Immature natural killer cell (primary cell): ENCODE measurements at places on chromosomes 13 and 19. TPM values are rescaled to one million over a fixed set of nuclear protein-coding genes. Genes with fewer than 3 reads are reported as not detected.

Gene VSTM2B
- 0.41 TPM for polyA plus RNA-seq

Gene CGB3
- polyA plus RNA-seq: not detected

Gene DCT
- not detected for polyA plus RNA-seq

Gene CEBPA
- polyA plus RNA-seq: 3.9 TPM

Gene ZNF442
- polyA plus RNA-seq: 2.4 TPM

Gene TNNT1
- polyA plus RNA-seq: not detected

Gene CTXN1
- polyA plus RNA-seq: not detected

Gene IGFL1
- polyA plus RNA-seq: not detected

Gene DACH1
- polyA plus RNA-seq: 0.32 TPM

Gene KCNC3
- not detected for polyA plus RNA-seq

Gene GDF15
- polyA plus RNA-seq: not detected

Gene HIPK4
- polyA plus RNA-seq: not detected

Gene PNMA8B
- not detected for polyA plus RNA-seq

Gene CACNG8
- polyA plus RNA-seq: not detected

Gene OVOL3
- polyA plus RNA-seq: not detected

Gene ZNF776
- polyA plus RNA-seq: 5.9 TPM

Gene ATP12A
- polyA plus RNA-seq: not detected

Gene GPR12
- polyA plus RNA-seq: 0.11 TPM

Gene FCAR
- polyA plus RNA-seq: not detected

Gene CEACAM16
- not detected for polyA plus RNA-seq

Gene SPTBN4
- polyA plus RNA-seq: not detected

Gene FTL
- polyA plus RNA-seq: 4,403 TPM

Gene PLIN5
- not detected for polyA plus RNA-seq

Gene ZNF665
- 7.6 TPM for polyA plus RNA-seq

Gene OBI1
- polyA plus RNA-seq: 12.3 TPM

Gene RNASEH2B
- 70.5 TPM for polyA plus RNA-seq

Gene HAUS8
- polyA plus RNA-seq: 9.8 TPM

Gene FRY
- polyA plus RNA-seq: 1.4 TPM

Gene PCDH9
- not detected for polyA plus RNA-seq

Gene PRODH2
- polyA plus RNA-seq: not detected

Gene CD209
- polyA plus RNA-seq: not detected

Gene ZNF417
- not detected for polyA plus RNA-seq

Gene GGN
- not detected for polyA plus RNA-seq

Gene EXOC3L2
- not detected for polyA plus RNA-seq

Gene PSG2
- polyA plus RNA-seq: not detected

Gene SPACA4
- not detected for polyA plus RNA-seq

Gene CFAP97D2
- polyA plus RNA-seq: 0.44 TPM

Gene FAM216B
- not detected for polyA plus RNA-seq

Gene POLR2E
- 288 TPM for polyA plus RNA-seq

Gene TUBA3C
- polyA plus RNA-seq: not detected
